HTR-8/SVneo (cell line): ENCODE measurements at places on chromosomes 1 and 21.

GRCh38 chr1:92399076-92399475 is 87.6 kb downstream of the GFI1 start:
- no peak for DNase-seq

DNA sequence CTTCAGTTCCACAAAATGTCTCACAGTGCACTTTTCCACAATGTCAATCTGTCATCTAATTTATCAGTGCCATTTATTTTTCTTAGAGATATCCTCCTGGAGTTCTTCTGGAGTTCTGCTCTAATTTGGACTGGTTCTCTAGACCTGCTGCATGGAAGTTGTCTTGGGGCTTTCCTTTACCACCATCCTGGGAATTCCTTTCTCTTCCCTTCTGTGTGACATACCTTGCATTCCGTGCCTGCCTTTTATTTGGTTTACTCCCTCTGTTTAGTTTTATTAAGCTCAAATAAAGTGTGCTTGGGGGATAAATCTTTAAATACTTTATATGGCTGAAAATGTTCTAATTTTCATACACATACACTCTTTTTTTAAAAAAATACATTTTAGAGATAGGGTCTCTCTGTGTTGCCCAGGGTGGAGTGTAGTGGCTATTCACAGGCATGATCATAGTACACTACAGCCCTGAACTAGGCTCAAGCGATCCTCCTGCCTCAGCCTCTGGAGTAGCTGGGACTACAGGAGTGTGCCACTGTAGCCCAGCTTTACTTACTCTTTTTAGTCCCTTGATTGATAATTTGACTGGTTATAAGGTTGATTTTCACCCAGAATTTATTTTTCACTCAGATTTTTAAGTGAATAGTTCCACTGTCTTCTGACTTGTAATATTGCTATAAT is 14.4 kb downstream of the MTF2 start:
- peak; percentile 10 for DNase-seq

GRCh38 chr1:204407295-204407971 is 4.2 kb downstream of the PPP1R15B start:
- no peak for DNase-seq

- DNase-seq, result no peak
These were observed 113.6 kb downstream of the FGGY start for GRCh38 chr1:59410457-59410856.

- no peak for DNase-seq
These were observed 149.8 kb upstream of the PALMD start for GRCh38 chr1:99496067-99496466.

DNA sequence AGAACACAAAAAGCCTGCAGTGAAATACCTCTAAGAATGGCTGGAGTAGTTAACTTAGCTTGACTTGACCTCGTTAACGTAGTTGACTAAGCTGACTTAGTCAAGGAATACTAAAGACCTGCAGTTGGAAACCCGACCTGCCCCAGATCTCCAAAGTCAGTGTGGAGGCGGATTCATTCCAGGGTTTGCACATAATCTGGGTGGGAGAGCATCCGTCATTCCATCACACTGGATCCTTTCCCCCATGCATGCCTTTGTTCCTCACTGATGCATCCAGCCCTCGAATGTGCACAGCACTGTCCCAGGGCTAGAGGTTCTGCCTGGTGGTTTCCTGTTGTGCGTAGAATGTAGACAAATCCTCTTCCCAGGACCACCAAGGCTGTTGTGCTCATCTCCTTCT is 76.4 kb downstream of the KCNN3 start:
- no peak for DNase-seq

DNA sequence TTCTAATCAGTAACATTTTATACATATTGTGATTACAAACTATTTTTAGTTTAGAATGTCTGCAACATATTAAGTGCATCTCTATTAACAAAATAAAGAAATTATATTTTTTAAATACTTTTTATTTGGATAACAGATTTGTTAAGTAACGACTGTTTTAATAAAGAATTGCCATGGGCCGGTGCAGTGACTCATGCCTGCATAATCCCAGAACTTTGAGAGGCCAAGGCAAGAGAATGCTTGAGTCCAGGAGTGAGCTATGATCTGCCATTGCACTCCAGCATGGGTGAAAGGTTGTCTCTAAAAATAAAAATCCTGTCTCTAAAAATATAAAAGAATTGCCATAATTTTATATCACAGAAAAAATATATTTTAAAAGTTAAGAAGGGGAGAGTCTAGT is 4.1 kb downstream of the LRRIQ3 start:
- DNase-seq, result no peak

- DNase-seq, result peak; percentile 49
These were observed 6.3 kb downstream of the INTS11 start for GRCh38 chr1:1318131-1318652.

- DNase-seq, result no peak
These were observed 63.8 kb upstream of the ETS2 start for GRCh38 chr21:38741950-38742256.

GRCh38 chr1:179206812-179207211 is 22.7 kb downstream of the ABL2 start:
- DNase-seq, result no peak

DNA sequence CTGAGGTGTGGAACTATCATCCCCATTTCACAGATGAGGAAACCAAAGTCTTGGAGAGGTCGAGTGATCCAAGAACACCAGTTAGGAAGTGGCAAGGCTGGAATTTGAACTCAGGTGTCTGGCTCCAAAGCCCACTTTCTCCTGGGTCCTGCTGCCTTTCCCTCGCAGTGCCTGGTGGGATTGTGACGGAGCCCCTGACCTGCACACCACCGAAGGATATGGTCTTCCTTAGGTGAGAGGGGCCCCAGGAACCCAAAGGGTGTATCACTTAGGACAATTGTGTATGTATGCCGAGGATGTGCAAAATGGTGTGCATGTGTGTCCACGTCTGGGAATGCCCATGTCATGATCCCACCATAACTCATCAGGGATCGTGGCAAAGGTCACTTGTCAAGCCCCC is 392.7 kb downstream of the MATN1 start:
- DNase-seq, result no peak

- no peak for DNase-seq
These were observed 416.8 kb downstream of the NPHP4 start for GRCh38 chr1:5575396-5575940.

GRCh38 chr1:63836830-63837229 is 63.0 kb downstream of the ROR1 start:
- no peak for DNase-seq

GRCh38 chr1:47532921-47533792 is 95.3 kb downstream of the FOXD2 start:
- peak; percentile 59 for DNase-seq

- DNase-seq, result no peak
These were observed 703 bp downstream of the PUM1 start for GRCh38 chr1:31064718-31065309.

- DNase-seq, result no peak
These were observed 9.6 kb downstream of the ESPN start for GRCh38 chr1:6434186-6434585.

DNA sequence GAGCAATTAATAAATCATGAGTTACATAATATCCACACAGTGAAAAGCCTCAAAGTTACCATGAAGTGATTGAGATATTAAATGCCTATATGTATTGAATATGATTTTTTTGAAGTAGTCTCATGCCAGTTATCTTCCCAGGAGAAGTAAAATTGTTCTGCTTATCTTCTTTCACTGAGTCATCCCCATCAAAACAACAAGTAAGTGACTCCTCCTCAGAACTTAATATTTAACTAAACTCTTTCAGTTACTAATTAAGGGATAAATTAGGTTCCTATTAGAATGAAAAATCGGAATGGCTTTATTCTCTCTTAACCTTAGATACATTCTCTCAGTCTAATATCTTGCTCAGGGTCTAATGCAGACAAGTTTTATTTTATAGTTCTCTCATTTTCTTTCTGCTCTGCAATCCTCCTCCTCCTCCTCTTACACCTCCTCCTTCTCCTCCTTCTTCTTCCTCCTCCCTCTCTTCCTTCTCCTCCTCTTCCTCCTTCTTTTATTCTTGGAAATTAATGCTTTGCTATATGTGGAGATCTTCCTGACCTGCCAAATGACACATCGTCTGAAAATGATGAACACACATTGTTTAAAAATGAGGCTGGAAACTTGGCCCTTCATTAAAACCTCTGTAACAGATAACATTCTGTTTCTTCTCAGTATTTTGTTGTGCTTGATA is 110.9 kb downstream of the RUNX1 start:
- no peak for DNase-seq

- DNase-seq, result peak; percentile 7
These were observed 52.9 kb upstream of the CD46 start for GRCh38 chr1:207698822-207699483.

DNA sequence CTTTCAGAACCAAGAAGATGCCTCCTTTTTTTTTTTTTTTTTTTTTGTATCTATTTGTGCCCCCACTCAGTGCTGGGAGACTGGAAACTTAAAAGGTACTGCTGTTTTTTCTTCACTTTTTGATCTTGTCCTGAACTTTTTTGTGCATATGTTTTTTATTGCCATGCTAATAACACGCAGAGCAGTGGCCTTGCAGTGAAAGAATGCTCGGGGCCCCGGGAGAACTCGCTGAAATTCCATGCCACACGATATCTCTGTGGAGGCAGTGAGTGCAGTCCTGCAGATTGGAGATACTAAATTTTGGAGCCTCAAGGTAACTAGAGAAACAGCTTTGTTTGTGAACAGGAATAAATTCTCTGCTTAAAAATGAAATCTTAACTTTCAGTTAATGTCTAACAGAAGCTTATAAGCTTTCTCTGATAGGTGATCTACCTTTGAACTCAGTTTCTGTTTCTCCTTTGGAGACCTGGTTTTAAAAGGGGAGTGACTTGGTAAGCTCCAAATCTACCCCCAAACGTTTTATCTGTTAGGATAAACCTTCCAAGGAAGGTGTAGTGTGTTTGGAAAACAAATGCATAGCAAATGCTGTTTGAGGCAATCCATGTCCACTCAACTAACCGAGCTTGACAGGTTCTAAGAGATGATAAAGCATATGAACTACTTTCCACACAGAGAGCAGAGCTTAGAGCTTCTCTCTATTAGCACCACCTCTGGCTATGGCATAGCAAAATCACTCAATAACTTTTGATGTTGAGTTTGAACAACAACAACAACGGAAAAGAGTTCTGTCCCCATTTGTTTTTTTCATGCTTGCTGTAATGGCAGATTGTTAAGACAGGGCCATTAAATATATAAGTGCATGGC is 113.7 kb upstream of the PLXNA2 start:
- no peak for DNase-seq

DNA sequence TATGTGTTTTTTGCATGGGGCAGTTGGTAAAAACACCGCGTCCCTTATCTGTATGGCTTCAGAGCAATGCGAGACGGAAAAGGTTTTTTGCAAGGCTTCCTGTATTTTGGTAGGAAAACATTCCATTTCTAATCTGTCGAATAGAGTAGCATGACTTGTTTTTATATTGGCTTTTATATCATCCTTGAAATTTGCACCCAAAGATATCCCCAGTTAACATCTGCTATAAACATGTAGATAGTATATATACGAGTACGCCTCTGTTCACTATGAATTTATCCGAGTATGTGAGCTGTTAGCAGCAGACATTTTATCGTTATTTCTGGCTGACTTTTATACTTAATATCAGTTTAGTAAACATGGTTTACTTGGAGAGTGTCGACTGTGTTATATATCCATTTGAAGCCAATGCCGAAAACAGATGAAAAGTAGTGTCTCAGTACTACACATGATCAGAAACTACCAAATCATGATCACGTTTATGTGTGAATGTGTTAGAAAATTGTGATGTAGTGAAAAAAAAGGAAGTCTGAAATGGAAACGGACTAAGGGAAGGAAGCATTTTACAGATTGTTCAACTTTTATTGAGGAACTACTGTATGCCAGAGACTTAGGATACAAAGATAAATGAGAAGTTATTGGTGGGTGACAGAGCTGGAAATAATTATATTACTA is 1.0 kb downstream of the LEPR start:
- no peak for DNase-seq

DNA sequence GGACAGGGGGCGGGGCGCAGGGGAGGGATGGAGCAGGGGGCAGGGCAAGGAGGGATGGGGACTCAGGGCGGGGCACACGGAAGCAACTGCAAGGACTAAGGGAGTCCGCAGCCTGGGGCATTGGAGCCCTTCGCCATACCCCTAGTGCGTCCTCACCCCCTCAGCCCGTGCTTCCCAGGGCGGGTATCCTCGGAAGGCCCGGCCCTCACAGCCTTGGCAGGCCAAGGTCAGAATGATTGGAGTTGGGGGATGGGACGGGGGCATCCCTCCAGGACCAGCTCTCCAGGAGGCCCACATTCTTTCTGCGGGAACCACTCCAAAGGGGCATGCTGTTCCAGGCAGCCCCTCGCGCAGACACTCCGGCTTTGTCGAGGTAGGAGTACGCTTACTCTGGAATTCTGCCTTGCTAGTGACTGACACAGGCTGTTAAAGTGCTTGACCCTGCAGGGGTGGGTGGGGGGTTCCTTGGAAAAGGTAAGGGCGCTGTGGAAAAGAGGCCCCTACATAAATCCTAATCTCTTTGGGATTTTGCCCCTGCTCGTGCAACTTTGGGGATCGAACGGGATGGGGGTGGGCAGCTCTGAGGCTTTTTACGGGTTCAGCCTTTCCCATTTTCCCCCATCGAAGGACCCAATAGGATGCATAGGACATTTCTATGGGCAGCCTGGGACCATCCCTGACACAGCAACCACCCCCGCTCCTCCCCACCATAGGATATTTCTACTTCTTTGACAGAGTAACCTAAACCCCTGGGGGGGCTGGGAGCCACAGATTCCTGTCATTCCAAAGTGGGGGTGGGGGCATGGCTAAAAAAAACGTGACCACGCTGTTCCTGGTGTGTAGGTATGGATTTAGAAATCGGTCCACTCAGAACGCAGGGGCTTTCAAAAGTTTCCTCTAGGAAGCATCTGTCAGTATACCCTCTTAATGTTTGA is 738 bp upstream of the TRIM11 start:
- no peak for DNase-seq
